ENCODE measurements at places on chromosomes 4 and X.

- DNase-seq, result no peak
Observed at GRCh38 chrX:104309169-104309568, 54.4 kb upstream of the ESX1 start.

DNA sequence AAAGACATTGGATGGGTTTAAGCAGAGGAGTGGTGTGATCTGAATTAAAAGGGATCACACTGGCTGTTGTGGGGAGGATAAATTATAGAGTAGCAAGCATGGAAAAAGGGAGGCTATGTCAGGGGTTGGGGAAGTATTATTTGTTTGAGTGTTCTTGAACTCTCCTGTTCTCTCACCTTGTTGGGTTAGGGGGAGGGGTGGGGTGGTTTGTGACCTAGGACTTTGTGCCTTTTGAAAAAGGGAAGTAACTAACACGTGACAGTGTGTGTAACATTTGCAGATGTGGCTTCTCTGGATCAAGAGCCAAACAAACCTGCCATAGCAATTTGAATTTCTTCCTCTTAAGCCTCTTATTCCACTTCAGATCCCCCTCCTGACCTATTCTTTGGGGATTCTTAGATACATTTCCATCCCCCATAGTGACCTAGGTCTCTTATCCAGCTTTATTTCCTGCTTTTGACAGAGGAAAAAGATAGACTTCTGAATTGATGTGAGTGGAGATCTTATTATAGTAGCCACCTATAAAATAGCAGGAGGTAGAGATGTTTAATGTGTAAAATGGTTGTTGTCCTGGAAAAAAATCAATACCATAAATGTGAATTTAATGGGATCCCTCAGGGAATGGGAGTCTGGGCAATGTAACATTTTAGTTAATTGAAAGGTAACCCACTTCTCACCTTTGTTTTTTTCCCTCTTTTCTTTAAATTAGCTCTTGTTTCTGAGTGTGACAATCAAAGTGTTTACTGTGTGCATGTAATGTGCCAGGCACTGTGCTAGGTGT is 120.4 kb downstream of the CT47B1 start:
- no peak for DNase-seq

- peak; percentile 67 for DNase-seq
Observed at GRCh38 chr4:189792924-189793618, 147.6 kb upstream of the FRG1 start.

DNA sequence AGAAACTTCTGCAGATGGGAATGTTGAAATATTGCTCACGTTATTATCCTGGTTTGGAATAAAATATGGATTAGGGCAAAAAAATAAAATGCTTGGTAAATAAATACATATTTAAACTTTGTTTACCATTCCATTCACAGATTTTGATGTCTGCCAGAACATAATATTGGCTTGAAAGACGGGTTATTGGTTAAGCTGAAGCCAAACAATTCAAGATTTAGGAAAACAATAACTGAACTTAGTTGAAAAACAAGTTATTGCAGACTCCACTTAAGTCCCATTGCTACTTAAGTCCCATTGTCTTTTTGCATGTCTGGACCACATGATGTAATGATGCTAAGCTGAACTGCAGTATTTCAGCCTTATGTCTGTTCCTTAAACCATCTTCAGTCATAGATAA is 722.5 kb downstream of the FAT4 start:
- DNase-seq, result no peak

DNA sequence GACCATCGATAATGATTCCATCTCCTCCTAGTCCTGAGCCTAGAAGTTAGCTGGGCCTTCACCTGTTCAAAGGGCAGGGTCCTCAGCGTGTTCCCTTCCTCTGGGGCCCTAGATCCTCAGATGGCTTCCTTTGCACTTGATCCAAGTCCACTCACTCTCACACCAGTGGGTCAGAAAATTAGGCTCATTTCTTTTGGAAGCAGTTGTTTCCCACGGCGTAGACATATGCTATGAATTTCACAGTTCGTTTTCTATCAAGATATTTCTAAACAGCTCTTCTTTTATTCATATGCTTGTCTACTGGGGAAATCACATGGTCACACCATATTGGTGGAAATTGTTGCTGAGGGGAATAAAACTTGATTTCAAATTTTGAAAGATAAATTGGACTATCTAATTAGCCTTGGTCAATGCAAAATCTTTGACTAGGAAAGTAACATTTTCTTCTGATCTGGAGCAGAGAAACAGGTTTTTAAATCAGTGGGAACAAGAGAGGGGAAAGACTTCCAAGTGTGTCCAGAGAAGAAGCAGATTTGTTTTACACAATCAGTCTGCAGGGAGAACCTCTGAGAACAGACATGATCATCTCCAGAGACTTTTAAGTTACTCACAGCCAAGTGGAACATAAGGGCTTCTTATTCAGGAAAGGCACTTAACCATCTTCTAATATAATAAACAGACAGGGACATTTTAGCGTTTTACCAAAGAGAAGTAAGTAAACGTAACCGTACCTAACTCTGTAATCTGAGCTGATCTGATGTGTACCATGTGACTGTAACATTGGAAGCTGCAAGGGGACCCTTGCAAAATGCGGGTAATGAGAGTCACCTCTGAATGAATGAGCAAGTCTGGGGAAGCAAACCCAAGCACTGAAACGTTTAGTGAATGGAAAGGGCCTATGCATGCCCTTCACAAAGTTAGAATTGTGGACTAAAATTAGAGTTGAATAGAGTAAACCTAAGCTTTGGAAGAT is 455.7 kb upstream of the FAT1 start:
- DNase-seq, result no peak

DNA sequence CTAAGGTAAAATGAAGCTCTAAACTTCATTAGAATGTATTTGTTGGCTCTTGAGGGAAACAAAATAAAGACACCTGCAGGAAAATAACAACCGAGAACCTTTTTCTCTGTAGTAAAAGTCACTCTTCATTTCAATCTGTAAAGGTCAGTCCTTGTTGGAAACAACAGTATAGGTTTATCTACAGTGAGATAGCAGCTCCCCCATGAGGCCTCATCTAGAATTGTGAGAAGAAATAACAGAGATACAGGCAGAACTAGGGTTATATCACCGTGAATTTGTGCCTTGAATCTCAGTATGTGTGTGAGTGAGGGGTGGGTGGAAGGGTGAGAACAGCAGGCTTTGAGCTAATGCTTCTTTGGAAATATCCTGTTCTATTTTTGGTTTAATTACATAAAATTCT is 107.8 kb upstream of the FMR1 start:
- DNase-seq, result no peak

GRCh38 chr4:151484396-151485102 is 75.6 kb downstream of the FHIP1A start:
- DNase-seq, result peak; percentile 92
